AG10803 (cell line): ENCODE measurements at places on chromosomes 1 and 21.

DNA sequence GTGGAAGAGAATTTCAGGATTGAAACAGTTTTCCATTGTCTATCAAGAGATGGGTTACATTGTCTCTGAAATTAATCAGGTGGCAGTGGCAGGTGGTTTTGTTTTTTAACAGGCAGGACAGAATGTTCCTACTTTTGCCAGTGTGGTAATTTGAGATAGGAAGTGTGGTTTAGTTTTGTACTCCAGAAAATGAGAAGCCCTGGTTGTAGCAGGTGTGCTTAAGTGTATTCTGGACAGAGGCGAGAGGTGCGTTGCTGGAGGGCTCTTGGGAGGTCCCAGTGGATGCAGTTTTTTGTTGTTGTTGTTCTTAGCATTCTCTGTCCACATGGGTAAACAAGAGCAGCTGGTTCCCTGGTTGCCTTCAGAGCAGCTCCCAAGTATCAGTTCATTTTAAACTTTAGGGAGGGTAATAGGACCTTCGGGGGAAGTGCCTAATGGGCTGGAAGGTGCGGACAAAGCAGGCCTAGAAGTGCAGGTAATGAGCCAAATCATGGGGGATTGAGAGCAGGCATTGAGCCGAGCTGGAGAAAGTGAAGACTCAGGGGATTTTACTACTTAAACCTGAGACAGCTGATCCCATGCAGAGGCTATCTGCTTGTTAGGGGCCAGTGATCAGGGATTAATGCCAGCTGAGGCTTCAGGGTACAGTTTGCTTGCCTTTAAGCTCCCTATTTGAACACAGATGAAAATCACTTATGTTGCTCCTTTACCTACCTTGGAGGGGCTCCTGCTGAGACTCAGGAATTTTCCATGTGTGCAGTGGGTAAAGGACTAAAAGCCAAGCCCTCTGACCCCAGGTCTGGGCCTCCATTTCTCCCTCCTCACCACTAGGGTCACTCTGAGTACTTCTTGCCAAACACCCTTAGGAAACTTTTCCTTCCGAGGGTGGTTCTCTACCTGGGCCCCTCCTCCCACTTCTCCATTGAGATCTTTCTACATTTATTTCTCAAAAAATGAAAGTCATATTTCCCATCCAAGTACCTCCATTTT, 6.1 kb downstream of the PFKFB2 start:
- no peak for DNase-seq

- no peak for DNase-seq
Observed at GRCh38 chr1:33171977-33172813, 9.6 kb downstream of the TRIM62 start.

- peak; percentile 12 for DNase-seq
Observed at GRCh38 chr1:46806196-46807020, 7.6 kb downstream of the CYP4B1 start.

- no peak for DNase-seq
Observed at GRCh38 chr1:174747613-174748012, 252.1 kb upstream of the CACYBP start.

DNA sequence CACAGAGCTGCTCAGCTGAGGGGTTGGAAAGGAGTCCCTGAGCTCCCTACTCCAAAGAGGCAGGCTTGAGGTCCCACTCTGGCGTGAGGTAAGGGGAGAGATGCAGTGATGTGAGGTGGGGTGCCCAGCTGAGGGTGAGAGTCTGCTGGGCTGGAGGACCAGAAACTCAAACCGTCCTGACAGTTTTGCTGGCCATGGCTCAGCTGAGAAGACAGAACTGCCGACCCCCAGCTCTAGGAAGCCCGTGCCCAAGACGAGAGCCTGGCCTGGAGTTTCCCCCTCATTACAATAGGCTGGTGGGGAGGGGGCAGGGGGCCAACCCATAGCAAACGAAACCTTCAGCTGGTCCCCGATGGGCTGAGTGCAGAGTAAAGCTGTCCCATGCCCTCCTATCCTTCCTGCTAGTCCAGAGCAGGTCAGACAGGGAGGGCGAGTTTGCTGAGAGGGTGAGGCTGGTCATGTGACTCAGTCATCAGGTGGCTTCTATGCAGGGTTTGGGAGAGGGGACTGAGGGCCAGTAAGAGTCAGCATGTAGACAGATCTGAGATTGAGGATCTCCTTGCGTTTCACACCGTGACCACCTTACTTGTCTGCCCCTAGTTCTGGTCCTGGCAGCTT, 129.3 kb downstream of the PRDM2 start:
- DNase-seq, result no peak

DNA sequence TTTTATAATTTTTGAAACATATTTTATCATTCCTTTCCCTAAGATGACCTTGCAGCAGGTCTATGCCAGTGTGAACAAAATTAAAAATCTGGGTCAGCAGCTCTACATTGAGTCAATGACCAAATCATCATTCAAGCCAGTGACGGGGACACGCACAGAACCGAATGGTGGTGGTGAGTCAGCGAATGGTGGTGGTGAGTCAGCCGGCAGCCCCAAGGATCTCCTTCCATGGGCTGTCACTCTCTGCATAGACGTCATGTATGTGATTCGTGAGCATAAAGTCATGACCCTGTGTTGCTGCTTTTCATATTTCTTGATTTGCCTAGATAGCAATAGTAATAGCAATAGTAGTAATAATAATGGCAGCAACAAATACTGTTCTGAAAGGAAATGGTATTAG, 26.3 kb downstream of the PER3 start:
- DNase-seq, result peak; percentile 68

- DNase-seq, result no peak
Observed at GRCh38 chr1:200991097-200991614, 32.4 kb downstream of the KIF21B start.

- DNase-seq, result no peak
Observed at GRCh38 chr21:46159841-46160656, 4.7 kb upstream of the FTCD start.

DNA sequence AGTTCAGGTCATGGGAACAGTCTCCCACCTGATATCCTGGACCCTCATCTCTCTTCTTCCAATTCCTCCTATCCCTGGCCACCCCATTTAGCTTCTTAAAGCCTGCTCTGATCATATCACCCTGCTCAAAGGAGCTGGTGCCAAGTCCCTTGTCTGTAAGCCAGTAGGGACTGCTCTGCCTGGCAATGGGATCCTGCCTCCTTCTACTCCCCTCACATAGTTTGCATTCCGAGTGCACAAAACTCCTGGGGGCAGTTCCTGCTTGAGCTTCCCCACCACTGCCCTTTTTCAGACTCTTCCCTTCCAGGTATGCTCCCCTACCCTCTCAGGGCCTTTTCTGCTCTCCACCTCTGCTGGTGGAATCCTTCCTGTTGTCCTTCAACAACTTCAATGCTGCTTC, 48.1 kb downstream of the NGF start:
- no peak for DNase-seq

- DNase-seq, result peak; percentile 2
Observed at GRCh38 chr1:158458263-158458662, 3.4 kb upstream of the OR10K1 start.

- no peak for DNase-seq
Observed at GRCh38 chr1:244920911-244921761, 56.8 kb upstream of the HNRNPU start.

DNA sequence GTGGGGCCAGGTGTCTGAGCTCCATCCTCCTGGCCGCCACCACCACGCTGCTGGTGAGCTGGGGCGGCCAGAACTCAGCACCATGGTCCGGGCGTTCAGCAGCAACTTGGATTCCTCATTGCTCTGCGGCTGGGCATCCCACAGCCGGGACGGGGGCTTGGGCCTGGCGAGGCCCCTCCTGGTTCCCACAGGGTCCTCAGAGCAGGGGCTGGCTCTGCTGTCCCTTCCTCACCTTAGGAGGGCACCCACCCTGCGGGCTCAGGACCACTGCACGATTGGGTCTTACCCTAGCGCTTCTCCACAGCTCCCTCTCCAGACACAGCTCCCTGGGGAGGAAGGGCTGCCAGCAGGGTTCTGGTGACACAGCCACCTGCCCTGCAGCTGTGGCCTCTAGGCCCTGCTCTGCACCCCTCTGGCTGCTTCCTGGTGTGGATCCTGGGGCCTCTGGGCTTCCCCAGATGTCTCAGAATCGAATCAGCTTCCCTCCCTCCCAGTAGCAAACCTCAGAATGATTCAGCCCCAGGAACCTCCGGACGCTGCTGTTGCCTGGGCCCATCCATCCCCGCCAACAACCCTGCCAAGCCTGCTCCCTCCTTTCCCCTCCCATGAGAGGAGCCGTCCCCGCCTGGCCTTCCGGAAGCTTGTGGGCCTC, 25.0 kb downstream of the CRYAA start:
- peak; percentile 75 for DNase-seq

- no peak for DNase-seq
Observed at GRCh38 chr1:204528241-204528640, 12.0 kb downstream of the MDM4 start.

- peak; percentile 89 for DNase-seq
Observed at GRCh38 chr1:183633676-183634343, 1.8 kb downstream of the ARPC5 start.

GRCh38 chr1:14280909-14281308, 317.6 kb upstream of the KAZN start:
- no peak for DNase-seq

- DNase-seq, result no peak
Observed at GRCh38 chr1:91697416-91697815, 188.5 kb downstream of the TGFBR3 start.

GRCh38 chr1:155013632-155014031, 11.0 kb downstream of the ZBTB7B start:
- no peak for DNase-seq

- no peak for DNase-seq
Observed at GRCh38 chr1:94245747-94246438, 8.5 kb upstream of the ARHGAP29 start.

DNA sequence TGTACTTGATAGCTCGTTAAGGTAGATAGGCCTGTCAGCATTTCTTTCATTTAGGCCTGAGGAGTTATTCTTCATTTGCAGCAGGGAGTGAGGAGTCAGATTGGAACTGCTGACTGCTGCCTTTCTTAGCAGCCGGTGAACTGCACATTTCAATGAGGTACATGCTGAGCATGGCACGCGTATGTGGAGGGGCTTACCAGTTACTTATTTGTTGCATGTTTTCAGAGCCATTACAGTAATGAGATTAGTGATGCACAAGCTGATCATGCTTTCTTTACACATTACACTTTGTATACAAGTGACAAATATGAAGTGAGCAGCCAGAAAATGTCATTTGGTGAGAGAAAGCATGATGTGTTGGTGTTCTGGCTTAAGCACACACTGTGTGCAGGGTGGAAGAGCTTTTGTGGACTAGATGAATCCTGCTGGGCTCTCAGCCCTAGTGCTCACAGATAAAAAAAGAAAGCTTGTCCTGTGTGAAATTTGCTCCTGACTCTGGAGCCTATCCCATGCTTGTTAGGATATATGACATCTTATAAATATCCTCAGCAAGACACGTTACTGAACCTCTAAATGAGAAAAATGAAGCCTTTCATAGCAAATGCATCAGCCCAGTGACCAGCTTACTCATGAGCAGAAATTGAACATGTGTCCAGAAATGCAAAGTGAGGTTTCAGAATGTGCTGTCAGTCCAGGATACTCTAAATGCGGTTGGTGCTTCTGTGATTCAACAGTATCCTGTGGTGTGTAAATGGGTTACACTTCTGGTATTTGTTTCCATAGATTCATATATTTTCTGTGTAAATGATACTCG, 574.7 kb upstream of the ADGRL2 start:
- DNase-seq, result no peak

DNA sequence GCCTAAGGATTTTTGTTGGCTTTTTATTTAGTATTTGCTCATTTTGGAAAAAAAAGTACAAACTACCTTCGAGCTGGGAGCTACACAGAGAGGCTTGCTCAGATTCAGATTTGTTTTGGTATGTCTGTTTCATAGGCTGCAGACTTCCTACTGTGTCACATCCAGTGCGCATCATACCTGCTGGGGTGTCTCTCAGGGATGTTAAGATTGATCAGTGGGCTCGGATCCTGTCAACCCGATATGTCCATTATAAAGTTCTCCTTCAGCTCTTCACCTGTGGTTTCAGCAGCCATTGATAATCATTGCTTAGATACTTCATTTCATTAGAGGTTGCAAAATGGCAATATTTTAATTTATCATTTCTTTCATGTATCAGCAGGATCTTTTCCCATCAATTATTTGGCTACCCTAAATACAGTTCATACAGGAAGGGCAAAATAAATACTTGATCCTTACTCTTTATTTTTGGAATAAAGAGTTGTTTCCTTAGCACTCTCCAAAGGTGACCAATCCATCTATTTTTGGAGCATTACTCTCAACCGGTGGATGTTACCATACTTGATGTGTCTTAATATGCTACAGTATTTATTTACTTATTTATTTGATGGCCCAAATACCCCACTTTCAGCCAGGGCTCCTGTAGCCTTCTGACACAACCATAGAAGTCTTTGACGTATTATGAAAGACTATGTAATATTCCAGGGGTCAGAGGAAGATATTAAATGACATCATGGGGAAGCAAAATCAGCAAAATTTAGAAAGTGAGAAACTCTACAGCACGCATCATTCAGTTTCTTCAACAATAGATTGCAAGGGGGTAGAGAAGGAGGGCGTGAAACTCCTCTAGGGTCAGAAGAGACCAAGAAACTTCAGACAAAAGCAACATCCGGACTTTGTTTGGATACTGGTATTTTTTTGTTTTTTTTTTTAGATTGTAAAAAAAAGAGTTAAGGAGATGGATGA, 55.3 kb upstream of the HNRNPU start:
- DNase-seq, result no peak

GRCh38 chr1:209411491-209411929, 172.0 kb upstream of the CAMK1G start:
- DNase-seq, result peak; percentile 71

- DNase-seq, result peak; percentile 71
Observed at GRCh38 chr1:45359882-45360513, 19.8 kb upstream of the MUTYH start.

GRCh38 chr1:105492921-105493320, 1563.6 kb upstream of the PRMT6 start:
- peak; percentile 35 for DNase-seq

- DNase-seq, result no peak
Observed at GRCh38 chr1:241810769-241811405, 37.1 kb upstream of the EXO1 start.
